Stimulated activated CD4-positive, alpha-beta T cell treated with anti-CD3 and anti-CD28 coated beads, Interleukin-2, amount 100 ng/mL, for 24 hours (primary cell): ENCODE measurements at places on chromosomes 16 and 17.

DNA sequence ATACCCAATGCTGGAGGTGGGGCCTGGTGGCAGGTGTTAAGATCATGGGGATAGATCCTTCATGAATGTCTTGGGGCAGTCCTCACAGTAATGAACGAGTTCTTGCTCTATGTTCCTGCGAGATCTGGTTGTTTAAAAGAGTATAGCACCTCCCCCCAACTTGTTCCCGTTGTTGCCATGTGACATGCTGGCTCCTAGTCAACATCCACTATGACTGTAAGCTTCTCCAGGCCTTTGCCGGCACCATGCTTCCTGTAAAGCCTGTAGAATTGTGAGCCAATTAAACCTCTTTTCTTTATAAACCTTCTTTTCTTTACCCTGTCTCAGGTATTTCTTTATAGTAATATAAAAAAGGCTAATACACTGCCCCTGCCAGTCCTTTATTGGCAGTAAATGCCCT lies 33.3 kb downstream of the RANBP10 start:
- DNase-seq, result no peak

DNA sequence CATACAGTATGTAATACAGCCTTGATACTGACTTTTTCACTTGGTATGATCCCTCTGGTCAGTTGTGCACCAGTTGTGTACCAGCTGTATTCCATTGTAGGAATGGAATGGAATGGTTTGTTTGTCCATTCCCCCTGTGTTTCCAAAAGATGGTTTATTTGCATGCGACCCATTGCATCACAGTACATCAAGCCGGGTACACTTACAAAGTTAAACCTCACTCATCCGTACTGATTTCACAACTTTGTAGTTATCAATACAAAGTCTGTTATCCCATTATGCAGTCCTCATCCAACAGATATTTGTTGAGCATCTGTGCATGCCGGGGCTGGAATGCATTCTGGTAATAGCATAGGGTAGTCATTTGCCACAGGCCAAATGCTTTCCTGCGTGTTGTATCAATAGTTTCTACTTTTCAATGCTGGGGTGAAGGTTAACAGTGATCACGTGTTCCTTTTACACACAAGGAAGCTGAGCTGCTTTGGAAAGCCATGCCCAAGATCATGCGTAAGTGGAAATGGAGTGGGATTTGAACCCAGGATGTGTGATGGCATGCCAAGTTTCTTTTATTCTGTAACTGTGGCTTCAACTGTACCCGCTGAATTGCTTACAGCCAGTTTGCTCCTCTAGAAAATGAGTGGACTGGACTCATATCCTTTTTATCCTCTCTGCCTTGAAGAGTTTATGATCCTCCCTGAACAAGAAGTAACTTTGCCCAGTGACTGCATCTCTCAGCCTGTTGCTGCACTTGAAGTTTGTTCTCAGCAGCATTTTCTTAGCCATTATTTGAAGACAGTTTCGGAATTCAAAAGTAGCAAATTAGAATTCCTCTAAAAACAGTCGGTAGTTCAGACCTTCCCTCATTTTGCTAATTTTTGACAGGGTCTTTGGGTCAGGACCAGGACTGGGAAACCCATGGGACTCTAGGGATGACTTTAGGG lies 228.5 kb downstream of the CCDC182 start:
- DNase-seq, result no peak

- DNase-seq, result no peak
Measured at GRCh38 chr17:56292010-56292409, 138.7 kb downstream of the ANKFN1 start.

DNA sequence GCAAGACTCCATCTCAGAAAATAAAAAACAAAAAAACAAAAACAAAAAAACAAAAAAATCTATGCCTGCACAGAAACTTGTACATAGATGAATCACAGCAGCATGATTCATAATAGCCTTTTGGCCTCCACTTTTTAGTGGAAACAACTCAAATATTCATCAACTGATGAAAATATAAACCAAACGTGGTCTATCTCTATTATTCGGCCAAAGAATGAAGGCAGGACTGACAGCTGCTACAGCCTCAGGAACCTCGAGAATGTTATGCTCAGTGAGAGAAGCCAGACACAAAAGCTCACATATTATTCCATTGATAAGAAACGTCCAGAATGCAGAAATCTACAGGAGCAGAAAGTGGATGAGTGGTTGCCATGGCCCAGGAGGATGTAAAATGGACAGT lies 19.8 kb downstream of the PPL start:
- no peak for DNase-seq

GRCh38 chr17:33137426-33137825 lies 145.8 kb downstream of the SPACA3 start:
- no peak for DNase-seq

GRCh38 chr16:63922560-63922959 lies 1199.3 kb downstream of the CDH11 start:
- DNase-seq, result no peak

GRCh38 chr16:2865651-2866050 lies 7.7 kb upstream of the PRSS22 start:
- no peak for DNase-seq

- DNase-seq, result no peak
Measured at GRCh38 chr16:60137891-60138290, 1403.8 kb upstream of the GOT2 start.

DNA sequence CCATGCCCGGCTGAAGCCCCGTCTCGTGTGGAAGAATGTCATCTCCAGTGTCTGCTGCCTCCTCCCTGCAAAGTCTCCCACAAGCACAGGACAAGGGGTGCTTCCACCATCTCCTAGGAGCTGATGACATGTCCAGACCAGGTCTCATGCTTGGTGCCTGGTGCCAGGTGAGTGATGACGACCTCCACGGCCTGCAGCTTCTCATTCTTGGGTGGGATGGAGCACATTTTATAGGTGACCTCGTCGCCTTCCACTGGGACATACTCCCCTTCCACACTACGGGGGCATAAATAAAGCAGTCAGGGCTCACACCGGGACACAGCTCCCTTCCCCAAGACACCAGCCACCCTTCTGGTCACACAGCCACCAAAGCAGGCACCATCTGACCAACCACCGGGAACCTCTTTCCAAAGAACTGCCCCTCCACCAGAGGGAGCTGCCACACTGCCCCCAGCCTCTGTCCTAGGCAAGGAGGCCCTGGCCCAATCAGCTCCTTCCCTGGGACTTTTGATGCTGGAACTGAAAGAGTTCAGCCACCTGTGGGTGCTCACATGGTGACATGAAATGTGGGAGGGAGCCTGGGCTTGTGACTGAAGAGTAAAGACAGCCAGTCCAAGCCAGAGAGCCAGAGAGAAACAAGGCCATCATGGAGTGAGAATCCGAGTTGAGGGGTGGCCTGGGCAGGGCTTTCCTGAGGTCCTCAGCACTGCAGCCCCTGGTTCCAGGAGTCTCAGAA lies 13.6 kb downstream of the CARHSP1 start:
- no peak for DNase-seq

DNA sequence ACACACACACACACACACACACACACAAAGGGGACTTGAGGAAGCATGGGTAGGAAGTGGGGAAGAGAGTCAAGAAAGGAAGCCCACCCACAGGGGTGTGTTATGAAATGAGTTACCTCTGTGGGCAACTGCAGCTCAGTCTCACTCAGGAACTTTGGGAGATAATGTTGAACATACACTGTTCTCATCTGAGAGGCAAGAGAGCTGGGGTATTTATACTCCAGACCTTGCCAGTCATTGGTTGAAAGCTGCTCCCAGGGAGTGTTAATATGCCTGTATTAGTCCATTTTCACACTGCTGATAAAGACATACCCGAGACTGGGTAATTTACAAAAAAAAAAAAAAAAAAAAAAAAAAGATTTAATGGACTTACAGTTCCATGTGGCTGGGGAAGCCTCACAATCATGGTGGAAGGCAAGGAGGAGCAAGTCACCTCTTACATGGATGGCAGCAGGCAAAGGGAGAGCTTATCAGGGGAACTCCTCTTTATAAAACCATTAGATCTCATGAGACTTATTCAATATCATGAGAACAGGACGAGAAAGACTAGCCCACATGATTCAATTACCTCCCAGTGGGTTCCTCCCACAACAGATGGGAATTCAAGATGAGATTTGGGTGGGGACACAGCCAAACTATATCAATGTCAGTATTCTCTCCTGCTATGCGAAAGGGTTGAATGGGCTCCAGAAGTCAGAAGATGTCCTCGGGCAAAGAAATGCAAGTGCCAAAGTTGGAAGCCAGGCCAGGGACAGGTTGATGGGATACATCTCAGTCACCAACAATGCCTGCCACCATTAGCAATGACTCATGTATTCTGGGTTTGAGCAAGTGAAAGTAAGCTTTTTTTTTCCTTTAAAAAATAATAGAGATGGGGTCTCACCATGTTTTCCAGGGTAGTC lies 270.5 kb downstream of the MRTFB start:
- no peak for DNase-seq

DNA sequence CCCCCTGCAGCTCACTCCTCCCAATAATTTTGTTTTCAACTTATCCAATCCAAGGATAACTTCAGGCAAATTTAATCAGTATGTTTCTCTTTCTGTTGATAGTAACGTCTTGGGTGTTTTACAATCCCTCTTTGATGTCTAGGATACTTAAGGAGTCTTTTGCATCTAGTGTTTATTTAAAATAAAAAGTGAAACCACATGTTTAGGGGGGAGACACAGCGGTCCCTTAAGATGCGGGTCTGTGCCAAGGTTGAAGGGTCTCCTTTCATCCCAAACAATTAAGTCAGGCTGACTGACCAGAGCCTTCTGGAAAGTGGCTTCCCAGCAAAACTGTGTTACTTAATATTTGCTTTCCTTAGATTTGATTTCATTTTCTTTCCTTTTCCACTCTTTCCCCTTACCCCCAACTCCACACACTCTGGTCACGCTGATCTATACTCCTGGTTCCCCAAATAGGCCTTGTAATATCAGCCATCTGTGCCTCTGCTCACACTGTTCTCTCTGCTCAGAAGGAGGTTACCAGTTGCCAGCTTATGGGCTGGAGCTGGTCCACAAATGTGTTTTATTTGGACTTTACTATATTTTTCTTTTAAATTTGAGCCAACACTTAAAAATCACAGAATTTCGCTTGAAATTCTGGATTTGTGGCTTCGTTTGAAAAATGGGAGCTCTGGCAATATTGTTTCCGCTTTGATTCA lies 11.2 kb downstream of the ANKS4B start:
- no peak for DNase-seq
